ENCODE measurements at places on chromosomes 16 and 17.

DNA sequence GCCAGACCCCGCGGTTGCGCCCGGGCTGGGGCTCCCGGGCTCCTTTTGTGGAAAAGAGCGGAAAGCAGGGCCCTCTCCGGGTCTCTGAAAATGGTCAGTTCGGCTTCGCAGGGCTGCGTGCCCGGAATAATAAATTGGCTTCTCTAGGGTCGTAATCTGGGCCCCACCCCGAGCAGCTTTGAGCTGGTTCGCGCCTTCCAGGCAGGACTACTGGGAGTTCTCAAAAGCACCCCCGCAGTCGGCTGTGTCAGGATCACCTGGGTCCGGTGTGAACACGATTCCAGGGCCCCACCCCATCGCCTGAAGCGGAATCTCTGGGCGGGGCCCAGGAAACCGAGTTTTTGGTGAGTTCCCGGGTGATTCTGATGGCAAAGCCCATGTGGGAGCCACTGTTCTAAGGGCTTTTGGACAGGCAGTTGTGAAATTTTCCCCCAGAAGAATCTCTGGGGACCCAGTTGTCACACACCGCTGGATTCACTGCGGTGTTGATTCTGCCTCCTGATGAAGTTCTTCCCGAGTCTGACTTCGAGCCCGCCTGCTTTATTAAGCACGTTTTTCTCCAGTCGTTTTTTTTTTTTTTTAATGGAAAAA lies 77.0 kb downstream of the MRC2 start:
- DNase-seq: no peak

DNA sequence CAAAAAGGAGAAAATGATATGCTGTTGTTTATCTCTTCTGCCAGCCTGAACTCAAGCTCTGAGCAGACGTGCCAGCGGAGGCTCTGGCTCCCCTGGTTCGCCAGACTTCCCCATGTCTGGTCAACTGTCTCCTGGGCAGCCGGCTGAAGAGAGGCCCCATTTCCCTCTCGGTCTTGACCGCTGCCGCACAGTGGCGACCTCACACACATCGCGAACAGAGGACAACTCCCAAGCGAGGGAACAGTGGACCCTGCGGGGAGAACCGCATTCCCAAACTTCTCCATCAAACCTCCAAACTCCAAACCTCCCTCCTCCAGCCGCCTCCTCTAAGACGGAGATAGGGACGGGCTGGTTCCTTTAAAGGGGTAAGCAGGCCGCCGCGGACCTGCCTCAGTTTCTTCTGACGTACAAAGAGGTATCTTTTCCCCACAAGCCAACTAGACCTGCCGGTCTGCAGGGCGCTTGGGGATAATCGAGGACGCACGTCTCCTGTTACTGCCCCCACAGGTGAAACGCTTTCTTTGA lies 24.9 kb upstream of the RFFL start:
- DNase-seq: no peak

DNA sequence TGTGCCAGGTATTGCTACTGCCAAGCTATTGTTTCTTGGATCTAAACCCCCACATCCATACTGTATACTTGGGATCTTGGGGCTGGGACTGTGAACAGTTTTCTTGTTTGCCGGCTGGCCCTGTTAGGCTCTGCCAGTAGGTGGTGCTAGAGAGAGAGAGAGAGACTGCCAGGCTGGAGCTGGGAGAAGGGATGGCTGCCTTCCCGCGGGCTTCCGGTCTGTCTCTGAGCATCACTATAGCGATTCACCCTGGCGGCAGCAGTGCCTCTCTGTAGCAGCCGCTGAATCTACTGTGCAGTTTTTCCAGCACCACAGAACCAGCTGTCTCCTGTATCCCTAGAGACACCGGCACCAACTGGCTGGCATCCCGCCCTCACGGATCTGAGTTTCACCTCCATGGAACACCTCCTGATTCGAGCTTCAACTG lies 201.2 kb downstream of the UTP18 start:
- peak; percentile 24 for DNase-seq

DNA sequence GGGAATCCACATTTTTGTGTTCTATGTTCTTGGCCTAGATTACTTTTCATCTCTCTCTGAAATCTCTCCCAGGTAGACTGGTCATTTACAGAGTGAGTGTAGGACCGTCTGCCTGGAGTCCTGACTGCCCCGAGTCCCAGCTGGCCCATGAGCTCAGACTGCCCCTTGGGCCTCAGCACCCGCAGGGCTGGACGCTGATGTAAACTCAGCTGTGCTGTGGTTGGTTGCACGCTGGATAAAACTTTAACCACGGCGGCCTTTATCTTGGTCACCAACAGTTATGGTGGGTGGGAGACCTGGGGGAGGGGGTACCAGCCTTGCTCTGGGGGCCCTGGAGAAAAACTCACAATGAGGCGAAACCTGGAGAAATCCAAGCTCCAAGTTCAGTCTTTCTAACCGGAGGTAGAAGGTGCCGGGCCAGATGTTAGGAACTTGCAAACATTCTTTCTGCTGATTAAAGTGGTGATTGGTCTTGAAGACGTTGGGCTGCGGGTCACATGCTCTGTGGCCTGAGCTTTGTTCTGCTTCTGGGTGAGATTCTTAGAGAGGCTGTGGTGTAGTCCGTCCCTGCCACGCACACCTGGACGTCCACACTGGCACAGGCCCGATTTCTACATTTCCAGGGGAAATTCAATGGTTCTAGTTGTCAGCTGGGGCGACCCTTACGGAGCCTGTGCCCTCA lies 6.9 kb downstream of the METRNL start:
- no peak for DNase-seq

DNA sequence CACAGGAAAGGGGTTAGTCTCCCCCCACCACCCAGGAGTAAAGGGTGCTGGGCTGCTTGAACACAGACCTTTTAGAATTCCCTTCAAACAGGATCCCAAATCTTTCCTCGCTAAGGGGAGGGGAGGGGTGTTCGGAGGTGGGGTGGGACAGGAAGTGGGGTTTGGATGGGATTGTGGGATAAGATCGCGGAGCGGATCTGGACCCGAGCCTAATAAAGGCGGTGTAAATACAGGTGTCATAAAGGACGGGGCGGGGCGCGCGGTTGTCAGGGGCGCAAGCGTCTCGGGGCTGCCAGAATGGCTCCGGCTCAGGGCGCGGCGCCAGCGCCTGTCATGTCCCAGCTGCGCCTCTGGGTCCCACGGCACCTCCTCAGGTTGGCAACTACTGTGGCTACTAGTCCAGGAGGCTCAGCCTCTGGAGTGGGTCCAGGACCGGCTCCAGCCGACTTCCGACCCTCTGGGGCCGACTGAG lies 59.8 kb upstream of the FBXO47 start:
- DNase-seq: peak; percentile 12

- DNase-seq: peak; percentile 15
Measured at GRCh38 chr16:87392821-87393679, 914 bp downstream of the MAP1LC3B start.

DNA sequence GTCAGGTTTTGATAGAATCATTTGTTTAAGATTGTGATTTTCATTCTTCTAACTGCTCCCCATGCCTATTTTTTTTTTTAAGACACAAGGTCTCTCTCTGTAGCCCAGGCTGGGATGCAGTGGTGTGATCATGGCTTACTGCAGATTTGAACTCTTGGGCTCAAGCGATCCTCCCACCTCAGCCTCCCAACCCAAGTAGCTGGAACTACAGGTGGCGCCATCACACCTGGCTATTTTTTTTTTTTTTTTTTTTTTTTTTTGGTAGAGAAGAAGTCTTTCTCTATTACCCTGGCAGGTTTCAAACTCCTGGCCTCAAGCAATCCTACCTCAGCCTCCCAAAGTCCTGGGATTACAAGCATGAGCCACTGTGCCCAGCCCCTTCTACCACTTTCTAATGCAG lies 223.3 kb downstream of the CBLN1 start:
- no peak for DNase-seq
